ENCODE measurements at places on chromosomes 2 and 18.

DNA sequence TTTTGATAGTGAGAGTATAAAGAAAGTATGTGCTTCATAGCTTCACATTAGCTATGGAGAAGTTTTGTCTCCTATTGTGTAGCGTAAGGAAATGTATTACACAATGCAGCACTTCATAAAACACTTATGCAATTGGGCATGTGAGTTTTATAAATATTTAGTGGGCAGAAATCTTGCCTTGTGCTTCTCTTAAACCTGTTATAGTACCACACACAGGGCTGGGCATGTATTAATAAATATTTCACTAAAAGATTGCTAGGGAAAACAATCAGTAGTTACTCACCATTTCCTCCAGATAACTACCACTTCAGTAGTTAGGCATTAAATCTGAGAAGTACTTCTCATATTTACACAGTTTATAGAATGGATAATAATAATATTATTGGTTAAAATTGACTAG lies 1080.8 kb upstream of the PIK3C3 start:
- DNase-seq, result no peak

DNA sequence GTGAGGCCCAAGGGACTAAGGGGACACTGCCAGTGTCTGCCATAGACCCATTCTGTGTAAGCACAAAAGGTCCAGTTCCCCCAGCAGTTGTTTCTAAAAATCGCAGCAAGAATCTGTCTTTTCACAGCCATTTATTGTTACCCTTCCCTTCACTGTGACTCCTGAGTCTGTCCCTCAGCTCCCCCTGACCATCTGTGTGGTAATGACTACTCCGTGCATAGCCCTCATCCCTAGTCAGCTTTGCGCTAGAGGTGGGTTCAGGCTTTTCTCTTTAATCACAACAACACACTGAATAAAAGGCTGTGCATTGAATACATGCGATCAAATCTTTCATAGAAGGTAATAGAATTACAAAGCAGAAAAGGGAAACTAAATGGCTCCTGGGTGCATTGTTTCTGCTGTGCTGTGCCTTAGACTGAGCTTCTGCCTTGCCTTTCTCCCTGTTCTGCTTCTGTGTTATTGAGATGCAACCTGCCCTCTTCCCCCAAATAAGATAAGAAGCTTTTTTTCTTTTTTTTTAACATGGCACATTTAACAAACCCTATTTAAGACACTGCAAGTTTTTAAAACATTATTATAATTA lies 836.0 kb upstream of the CDH2 start:
- DNase-seq, result no peak

DNA sequence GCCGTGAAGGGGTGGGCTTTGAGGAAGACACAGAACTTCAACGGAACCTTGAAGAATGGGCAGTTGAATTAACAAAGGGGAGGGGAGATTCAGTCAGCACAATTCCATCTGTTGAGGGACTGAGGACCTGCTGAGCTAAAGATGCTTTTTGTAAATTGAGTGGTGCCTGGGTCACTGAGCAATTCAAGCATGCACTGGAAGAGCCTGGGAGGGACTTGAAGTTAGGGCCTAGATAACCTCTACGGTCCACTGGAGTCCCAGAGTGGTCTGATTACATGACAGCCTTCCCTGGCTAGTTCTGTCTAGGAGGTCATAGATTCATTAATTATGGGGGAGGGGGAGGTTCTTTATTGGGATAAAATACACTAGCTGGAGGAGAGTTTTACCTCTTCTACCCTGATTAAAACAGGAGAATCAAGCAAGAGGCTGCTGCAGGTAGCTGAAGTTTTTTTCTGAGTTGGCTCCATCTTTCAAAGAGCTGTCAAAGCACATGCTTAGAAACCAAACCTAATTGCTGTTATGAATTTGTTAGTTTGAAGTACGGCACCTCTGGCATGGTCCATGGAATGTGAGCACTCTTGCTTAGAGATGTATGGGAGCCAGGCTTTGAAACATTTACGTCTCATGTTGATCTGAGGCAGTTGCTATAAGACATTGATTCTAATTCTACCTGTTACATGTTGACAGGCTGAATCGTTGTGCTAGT lies 290.2 kb downstream of the PRKCE start:
- no peak for DNase-seq

- no peak for DNase-seq
Observed at GRCh38 chr2:100380681-100381080, 36.8 kb downstream of the CHST10 start.

- DNase-seq, result no peak
Observed at GRCh38 chr2:104033399-104033798, 820.5 kb upstream of the POU3F3 start.

DNA sequence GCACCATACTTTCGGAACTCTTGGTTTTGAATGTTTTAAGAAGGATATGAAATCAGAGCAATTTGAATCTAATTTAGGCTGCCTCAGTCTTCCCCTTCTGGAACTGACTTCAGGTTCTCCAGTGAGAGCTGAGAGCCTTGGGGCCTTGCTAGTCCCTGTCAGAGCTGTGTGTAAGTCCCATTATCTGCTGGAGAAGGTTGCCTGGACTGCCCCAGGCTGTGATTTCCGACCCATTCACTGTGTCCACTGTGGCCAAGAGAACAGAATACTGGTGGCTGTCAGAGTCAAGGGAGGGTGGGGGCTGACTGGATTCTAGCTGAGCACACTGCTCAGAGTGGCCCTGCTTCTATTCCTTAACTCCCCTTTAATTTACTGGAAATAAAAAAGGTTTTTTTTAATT lies 278.0 kb downstream of the KCNS3 start:
- no peak for DNase-seq

DNA sequence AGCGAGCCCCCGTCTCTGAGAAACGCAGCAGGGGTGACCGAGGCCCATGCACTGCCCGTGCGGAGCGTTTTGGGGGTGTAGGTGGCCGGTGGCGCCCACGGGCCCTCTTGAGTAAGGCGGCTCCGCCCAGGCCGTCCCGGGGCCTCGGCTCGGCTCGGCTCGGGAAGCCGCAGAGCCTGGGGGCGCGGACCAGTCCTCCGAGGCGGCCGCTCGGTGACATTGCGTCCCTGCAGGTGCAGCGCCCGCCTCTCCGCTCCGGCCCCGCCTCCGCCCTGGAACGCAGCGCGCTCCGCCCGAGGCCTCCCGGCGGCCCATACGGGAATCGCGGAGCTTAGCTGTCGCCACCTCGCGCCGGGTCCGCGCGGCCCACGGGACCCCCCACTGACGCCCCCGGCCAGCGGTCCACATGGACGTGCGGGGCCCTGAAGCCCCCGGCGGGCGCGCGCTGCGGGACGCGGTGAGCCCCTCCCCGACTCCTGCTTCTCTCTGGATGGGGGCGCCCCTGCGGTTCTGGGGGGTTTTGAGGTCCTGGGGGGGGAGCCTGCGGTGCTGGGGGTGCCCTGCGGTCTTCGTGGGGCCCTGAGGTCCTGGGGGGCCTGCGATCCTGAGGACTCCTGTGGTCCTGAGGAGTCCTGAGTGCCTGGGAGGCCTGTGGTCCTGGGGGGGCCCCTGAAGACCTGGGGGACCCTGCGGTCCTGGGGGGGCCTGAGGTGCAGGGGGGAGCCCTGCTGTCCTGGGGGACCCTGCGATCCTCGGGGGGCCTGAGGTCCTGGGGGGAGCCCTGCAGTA lies at the start of gene HSBP1L1:
HSBP1L1 (plus strand) TSS at position 314 of the 789 bp plus-strand sequence; CDS start at position 407, 93 bp downstream.
- no peak for DNase-seq

DNA sequence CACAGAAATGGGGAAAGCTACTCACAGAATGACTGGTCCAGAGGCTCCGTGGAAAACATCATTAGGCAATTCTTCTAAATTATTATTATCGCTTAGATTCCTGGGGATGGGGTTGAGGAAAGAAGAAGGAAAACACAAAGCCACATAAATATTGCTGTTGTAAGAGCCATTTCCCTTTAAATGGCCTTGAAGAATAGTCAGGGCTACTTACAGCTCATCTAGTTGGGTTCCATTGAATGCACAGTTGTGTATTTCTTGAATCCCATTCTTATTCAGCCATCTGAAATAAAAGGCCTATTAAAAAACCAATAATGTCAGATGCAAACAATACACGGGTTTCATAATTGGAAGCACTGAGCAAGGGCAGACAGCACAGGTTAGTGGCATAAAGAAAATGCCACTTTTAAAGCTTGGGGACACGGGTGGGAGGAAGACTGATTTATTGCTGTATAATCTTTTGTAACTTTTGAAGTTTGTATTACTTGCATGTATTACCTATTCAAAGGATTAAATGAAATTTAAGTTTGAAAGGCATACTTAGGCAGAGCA lies 171.4 kb downstream of the FSHR start:
- no peak for DNase-seq

DNA sequence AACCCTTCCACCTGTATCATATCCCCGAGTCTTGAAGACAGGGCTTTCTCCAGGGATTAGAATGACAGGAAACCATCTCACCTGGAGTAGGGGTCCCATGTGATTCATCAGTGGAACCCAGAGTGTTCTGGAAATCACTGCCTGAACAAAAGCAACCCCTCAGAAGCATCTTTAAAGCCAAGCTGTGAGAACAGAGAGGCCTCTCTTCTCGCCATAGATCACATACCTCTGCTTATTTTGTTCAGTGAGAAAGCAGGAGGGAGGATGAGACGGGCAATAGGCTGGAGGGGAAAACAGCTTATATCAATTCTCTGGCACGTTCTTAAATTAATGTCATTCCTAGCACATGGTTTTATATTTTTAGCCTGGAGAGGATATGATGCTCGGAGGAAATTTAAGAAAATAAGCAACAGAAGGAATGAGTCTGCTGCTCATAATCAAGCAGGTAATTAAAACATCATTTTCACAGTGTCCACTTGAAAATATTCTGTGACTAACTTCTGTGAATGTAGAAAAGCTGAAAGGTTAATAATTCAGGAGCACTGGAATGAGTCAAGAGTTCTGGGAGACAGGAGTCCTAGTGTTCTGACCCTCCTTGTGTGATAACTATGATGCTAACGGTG lies 213.6 kb upstream of the SP5 start:
- DNase-seq, result no peak

DNA sequence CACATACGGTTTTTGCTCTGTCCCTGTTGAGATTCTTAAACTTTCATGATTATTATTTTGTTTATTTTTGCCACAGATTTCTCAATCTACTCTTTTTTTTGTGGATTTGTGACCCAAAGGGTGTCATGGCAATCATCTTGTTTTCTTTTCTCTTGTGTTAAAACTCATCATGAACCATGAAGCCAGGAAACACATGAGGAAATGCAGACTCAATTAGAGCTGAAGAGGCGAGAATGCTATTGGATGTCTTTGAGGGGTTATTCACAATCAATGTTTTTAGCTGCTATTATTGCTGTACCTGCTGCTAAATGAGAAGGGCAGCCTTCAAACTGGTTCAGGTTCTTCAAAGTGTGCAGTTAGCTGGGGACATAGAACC lies 99.5 kb upstream of the MMADHC start:
- no peak for DNase-seq

DNA sequence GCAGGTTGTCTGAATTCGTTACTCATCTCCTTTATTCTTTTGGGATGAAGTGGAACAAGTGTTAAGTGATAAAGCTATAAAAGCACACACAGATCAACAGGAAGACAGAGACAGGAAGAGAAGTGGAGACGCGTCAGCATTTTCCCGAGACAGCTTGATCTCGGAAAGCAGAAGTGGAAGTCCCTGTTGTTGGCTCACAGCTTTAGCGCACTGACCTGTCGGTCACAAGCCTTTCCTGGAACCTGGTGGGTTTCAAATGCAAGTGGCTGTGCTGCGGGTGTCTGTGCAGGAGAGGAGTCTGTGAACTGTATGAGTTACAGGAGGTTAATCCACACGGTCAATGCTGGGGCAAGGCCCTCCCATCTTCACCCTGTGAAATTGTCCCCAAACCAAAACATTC lies 116.6 kb upstream of the PELI1 start:
- peak; percentile 6 for DNase-seq

DNA sequence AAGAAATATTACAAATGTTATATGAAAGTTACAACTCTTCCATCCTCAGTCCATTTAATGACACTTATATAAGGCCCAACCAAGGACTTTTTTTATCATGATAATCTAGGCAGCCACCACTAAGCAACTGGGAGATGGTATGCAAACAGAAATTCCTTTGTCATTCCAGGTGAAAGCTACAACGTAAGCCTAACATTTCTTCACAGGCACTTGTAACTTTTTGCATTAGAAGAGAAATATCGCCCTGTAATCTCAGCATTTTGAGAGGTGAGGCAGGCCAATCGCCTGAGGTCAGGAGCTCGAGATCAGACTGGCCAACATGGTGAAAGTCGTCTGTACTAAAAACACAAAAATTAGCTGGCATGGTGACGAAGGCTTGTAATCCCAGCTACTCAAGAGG lies 581.2 kb upstream of the SLC8A1 start:
- DNase-seq, result no peak

DNA sequence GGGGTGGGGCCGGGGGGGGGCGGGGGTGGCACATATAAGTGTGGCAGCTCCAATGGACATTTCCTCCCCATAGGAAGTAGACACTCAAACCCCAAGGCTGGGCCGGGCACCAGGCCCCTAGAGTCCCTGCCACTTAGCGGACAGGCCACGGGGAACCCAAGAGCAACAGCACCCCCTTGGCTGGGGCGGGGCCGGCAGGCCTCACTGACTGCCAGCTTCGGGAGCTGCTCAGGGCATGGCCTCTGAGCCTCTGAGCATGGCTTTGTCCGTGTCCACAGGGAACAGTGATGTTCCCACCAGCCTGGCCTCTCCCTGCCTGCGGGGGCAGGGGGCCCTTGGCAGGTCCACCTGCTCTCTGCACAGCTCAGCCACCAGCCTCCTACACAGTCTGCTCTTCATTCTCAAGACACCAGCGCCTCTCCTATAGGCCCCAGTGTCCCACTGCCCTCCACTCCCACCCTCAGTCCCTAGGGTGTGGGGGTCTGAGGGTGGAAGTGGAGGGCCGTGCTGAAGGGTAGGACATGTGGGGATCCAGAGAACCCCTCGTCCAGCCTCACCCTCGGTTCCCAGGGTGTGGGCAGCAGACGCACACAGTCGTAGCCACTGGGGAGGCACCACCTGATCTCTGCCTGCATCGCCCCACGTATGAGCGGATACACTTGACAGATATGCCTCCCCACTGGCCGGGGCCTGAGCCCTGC lies 106.7 kb downstream of the FAM210A start:
- no peak for DNase-seq

- no peak for DNase-seq
Observed at GRCh38 chr18:74063023-74063422, 84.6 kb downstream of the FBXO15 start.
